Endodermal cell (in vitro differentiated cells): ENCODE measurements at places on chromosomes 4 and X.
A peak's percentile ranks its signal among the peaks of the same experiment; 100 is the strongest.

- H3K27me3 ChIP-seq = no peaks in the 10 kb centered on the region
- H3K36me3 ChIP-seq = no peaks in the 10 kb centered on the region
- no peaks in the 10 kb centered on the region for H3K4me1 ChIP-seq
- DNase-seq = no peak
These were observed 65.6 kb downstream of the ATXN3L start for GRCh38 chrX:13254076-13254785.

DNA sequence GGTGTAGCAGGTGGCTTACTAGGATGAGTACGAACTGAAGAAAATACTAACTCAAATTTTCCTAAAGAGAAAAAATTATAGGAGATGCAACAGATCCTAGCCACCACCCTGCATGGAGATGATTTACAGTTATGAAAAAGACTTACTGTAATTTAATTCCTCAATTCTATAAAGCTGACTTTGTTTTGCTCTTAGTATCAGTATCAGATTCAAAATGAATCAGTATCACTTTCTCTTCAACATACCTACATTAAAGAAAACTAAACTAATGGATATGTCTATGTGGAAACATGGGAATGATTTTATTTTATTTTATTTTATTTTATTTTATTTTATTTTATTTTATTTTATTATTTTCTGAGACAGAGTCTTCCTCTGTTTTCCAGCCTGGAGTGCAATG lies 525.8 kb downstream of the NLGN4X start:
- H3K27me3 ChIP-seq = no peaks in the 10 kb centered on the region
- no peaks in the 10 kb centered on the region for H3K4me1 ChIP-seq
- DNase-seq = no peak
- no peak overlapping the region for H3K27ac ChIP-seq
- no peak overlapping the region for H3K4me3 ChIP-seq

DNA sequence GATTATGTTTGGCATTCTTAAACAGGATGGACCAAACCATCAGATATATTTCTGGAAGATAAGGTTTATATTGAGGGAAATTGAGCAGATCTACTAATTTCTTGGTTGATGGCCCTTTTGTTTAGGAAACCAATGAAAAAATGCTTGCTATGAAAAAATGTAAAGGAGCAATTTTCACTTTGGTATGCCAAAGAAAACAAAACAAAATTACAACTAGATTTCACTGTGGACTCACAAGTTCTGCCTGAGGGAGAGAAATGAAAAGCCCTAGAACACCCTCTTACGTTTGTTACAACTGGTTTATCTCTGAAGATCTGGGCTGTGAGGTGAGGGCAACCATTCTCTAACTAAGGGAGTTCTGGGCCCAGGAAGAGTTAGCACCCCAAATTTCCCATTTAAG lies 122.5 kb upstream of the IL15 start:
- no peak for DNase-seq
- H3K27me3 ChIP-seq = no peaks in the 10 kb centered on the region
- no peaks in the 10 kb centered on the region for H3K4me1 ChIP-seq
- H3K27ac ChIP-seq = no peak overlapping the region

DNA sequence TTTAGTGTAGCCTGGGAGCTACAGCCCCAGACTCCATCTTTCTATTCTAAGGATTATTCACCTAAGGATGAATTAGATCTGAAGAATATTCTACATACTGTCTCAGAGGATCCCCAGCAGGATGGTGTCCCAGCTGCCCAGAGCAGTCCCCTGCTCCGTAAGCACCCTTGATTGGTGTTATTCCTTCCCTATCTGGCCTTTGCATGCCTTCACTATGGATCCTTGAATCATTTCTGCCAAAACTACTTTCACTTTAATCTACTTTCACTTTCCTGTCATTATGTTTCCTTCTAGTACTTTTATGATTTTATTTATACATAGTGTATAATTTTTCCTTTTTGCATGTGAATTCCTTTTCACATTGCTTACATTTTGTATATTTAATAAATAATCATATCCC lies 39.2 kb downstream of the ARHGAP24 start:
- no peak overlapping the region for H3K4me3 ChIP-seq
- DNase-seq = no peak
- no peaks in the 10 kb centered on the region for H3K27me3 ChIP-seq
- no peaks in the 10 kb centered on the region for H3K4me1 ChIP-seq
- H3K36me3 ChIP-seq = no peaks in the 10 kb centered on the region
- no peak overlapping the region for H3K27ac ChIP-seq

- H3K36me3 ChIP-seq = no peaks in the 10 kb centered on the region
- no peaks in the 10 kb centered on the region for H3K4me1 ChIP-seq
- DNase-seq = peak; percentile 52
- no peak overlapping the region for H3K4me3 ChIP-seq
- H3K27me3 ChIP-seq = no peaks in the 10 kb centered on the region
These were observed 882.9 kb downstream of the RPA4 start for GRCh38 chrX:97766501-97767095.

DNA sequence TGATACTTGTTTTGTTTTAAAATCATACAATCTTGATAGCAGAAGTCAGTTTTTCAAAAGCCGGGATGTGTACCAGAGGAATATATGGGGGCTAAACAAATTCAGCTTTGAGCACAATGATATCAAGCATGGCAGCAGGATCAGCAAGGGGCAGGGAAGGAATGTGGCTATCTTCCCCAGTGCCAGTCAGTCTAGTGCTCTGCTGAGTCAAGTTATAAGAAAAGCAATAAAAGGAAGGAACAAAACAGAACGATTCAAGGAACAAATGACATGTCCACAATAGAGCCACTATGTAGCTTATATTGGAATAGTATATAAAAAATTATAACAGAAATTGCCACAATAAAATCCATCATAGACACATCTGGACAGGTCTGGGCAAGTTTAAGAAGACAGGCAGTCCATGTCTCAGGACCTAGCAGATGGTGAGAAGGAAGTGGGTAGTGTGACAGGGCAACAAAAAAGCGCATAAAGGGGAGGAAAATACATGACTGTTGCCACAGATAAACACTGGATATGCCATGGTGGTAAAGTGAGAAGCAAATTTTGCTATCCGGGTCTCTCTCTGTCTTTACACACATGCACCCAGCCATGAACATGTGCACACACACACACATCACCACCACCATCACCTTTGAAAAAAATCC lies 518.2 kb upstream of the HTR2C start:
- H3K4me3 ChIP-seq = no peak overlapping the region
- H3K27ac ChIP-seq = no peak overlapping the region
- no peaks in the 10 kb centered on the region for H3K27me3 ChIP-seq
- H3K36me3 ChIP-seq = no peaks in the 10 kb centered on the region
- DNase-seq = no peak
